NCI-H2029 treated with DMSO at 0.1 percent for 48 hours (cell line): ENCODE measurements at places on chromosomes 1 and 21.

GRCh38 chr21:43909741-43910400 lies 44.8 kb downstream of the AGPAT3 start:
- no peak for DNase-seq

GRCh38 chr1:230231774-230232145 lies 164.7 kb downstream of the GALNT2 start:
- DNase-seq = peak; percentile 29

DNA sequence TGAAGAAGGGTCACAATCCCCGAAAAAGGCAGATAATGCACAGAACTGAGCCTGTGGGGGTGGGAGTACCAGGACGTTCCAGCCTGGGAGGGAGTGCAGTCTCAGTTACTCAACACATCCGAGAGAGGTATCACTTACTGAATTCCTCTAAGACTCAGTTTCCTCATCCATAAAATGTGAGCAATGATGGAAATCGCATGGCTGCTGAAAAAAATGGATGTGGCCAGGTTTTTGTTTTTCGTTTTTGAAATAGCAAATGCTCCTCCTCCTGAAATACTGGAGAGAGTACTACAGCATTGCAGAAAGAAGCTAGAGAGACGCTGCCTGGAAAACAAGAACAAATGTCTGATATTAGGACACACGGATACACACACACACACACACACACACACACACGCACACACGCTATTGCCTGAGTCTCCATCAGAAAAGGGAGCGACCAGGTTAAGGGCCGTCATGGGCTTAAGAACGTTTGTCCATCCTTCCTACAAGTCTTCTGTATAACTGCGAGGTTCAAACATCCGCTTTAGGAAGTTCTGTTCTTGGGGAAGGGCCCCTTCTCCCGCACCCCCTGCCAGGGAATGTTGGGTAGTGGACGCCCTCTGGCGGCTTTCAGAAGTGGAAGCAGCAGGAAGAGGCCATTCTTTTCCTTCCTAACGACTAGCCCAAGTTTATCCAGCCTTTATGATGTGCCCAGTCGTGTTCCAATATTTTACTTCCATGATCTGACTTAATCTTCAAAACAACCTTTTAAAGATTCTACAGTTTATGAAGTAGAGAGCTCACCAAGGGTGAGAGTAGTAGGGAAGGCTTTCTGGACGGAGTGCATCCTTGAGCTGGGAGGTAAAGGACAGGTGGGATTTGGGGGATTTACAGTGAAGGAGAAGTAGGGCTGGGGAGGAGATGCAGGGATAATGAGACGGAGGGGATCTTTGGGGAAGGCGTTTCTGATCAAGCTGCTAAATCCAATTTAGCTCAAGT lies 699 bp upstream of the NES start:
- peak; percentile 32 for DNase-seq

- DNase-seq = no peak
Observed at GRCh38 chr1:247077213-247077612, 1.4 kb downstream of the ZNF670 start.

DNA sequence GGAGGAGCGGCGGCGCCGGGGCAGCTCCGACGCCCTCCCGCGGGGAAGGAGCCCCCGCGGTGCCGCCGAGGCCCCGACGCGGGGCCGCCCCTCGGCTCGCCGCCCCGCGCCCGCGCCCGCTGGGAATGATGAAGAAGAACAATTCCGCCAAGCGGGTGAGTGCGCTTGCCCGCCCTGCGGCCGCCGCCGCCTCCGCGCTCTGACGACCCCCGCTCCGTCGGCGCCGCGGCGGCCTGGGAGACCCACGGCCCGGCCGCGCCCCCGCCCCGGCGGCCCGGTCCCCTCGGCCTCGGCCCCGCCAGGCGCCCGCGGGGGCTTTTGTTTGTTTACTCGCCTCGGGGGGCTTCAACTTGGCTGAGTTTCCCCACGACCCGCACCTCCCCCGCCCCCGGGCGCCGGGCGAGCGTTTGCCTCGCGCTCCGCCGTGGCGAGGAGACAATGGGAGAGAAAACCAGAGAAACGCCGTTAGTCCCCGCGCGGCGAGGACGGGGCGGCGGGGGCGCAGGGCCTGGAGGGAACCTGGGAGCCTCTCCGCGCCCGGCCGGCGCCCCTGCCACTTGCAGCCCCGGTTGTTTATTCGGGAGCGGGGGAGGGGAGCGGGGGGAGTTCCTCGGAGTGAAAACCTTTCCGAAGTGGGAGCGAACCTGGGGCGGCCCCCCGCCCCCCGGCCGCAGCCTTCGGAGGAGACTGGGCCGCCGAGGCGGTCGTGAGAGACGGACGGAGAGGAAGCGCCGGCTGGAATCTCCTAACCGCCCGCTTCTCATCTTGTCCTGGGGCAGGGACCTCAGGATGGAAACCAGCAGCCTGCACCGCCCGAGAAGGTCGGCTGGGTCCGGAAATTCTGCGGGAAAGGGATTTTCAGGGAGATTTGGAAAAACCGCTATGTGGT lies 661 bp downstream of the PLEKHO1 start:
- DNase-seq = no peak

DNA sequence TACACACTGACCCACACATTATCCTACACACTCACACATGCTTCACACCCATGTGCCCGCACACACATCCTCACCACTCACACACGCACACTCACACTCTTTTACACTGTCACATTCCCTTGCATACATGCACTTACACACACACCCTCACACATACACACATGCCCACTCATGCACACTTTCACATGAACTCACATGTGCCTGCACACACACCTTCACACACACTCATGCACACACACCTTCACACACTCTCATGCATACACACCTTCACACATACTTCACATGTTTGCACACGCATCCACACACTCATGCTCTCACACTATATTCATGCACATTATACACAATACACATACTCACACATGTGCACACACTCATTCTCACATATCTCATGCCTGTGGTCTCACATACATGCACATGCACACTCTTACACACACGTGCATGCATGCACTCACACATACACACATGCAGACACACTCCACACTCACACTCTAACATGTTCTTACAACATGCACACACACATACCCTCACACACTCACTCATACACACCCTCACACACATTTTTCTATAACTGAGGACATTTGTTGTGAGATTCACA lies 42.3 kb downstream of the RXRG start:
- DNase-seq = no peak
